Anterior cingulate cortex (tissue), 58 donors: ENCODE measurements at places on chromosomes 7 and 10.

GRCh38 chr7:4202154-4202736, 479.9 kb upstream of the FOXK1 start:
- DNase-seq, result no peak

GRCh38 chr10:116272440-116273283, at the start of gene GFRA1:
Gene GFRA1, minus strand, starts transcription at chr10:116273206. Its CDS starts 1,177 bp downstream, at chr10:116272029.
- no peak for DNase-seq

GRCh38 chr7:22477876-22478450, 22.0 kb downstream of the STEAP1B start:
- no peak for DNase-seq

GRCh38 chr7:479948-480499, 39.6 kb downstream of the PDGFA start:
- DNase-seq, result no peak

GRCh38 chr10:71494476-71494875, 97.8 kb downstream of the CDH23 start:
- no peak for DNase-seq

DNA sequence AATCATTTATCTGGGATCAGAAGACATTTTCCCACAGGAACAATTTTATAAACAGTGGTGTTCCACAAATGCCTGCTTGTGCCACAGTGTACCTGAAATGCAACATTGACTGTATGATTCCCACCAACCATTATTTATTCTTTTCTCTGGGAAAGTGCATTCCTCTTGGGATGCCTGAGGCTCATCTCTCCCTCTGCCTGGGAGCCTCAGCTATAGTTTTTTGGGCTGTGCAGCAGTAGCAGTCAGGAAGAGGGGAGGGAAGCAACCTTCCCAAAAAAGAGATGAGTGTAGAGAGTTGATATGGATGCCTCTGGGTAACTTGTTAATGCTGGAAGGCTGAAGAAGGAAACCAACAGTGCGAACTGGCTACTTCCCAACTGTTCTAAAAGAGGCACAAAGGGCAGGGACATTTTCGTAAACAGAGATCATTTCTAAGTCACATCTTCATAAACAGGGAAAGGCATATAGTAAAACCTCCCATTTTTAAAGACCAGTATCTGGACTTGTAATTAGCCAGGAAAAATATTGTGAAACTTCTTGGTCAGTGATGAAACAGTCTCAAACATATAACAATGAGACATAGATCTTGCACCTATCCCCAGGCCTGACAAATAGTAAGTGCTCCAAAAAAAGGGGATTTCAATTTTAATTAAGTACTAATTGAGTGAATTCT, 1.4 kb upstream of the CALD1 start:
- DNase-seq, result no peak

- no peak for DNase-seq
These were observed 38.4 kb upstream of the PDE1C start for GRCh38 chr7:32108651-32109050.

- no peak for DNase-seq
These were observed 61.8 kb upstream of the EEPD1 start for GRCh38 chr7:36090976-36091873.

GRCh38 chr10:30169342-30169741, 110.0 kb upstream of the JCAD start:
- no peak for DNase-seq

GRCh38 chr10:636016-636730, 53.3 kb downstream of the DIP2C start:
- no peak for DNase-seq

- DNase-seq, result no peak
These were observed 33.3 kb downstream of the CDK14 start for GRCh38 chr7:90629297-90629918.

GRCh38 chr10:78746155-78746763, 322.5 kb upstream of the ZMIZ1 start:
- DNase-seq, result no peak

GRCh38 chr10:35600193-35600592, 4.9 kb upstream of the GJD4 start:
- no peak for DNase-seq

- no peak for DNase-seq
These were observed 154.0 kb upstream of the LSM8 start for GRCh38 chr7:118029826-118030422.

DNA sequence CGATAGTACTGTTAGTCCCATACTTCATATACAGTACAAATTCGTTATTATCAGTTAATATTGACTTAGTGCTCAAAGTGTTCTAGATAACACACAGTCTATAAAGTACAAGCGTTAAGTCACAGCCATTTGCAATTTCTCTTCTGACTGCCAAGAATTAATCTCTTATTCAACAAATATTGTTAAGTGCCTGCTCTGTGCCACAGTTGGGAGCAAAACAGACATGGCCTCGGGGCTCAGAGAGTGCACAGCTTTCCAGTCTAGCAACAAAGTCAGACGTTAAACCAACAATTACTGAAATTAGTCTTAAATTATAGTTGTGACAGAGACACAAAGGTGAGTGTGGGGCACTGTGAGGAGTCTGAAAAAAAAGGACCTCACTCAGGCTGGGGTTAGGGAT, 113.0 kb upstream of the DPP6 start:
- DNase-seq, result no peak

DNA sequence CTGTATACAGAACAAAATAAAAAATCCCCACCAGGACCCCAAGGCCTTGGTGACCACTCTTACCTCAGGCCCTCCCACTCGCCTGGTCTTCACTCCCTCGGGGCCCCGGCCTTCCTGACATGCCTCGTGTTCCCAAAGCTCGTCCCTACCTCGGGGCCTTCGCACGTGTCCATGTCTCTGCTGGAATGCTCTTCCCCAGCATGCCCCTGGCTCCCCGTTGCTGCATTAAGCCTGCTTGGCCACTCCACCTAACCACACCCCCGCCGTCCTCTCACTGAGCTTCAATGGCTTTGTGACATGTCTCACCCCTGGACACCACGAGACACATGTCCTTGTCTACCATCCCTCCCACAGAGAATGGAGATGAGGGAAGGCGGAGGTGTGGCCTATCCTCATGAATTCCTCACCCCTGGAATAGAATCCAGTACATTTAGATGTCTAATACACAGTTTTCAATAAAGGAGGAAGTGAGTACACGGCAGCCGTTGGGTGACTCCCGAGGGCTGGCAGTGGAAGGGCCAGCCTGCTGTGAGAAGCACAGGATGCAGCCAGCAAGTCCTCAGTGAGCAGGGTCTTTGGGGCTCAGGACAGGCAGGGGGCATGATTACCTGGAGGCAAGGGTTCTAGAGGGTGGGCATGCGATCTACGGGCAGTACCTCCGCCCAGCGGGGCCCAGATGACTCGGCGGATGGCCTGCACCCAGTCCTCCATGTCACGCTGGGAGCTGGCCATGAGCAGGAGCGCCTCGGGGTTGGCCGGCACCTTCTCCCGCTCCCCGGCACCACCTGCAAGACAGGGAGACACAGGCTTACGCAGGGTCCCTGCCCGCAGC, 125.7 kb downstream of the ARHGAP22 start:
- DNase-seq, result no peak

DNA sequence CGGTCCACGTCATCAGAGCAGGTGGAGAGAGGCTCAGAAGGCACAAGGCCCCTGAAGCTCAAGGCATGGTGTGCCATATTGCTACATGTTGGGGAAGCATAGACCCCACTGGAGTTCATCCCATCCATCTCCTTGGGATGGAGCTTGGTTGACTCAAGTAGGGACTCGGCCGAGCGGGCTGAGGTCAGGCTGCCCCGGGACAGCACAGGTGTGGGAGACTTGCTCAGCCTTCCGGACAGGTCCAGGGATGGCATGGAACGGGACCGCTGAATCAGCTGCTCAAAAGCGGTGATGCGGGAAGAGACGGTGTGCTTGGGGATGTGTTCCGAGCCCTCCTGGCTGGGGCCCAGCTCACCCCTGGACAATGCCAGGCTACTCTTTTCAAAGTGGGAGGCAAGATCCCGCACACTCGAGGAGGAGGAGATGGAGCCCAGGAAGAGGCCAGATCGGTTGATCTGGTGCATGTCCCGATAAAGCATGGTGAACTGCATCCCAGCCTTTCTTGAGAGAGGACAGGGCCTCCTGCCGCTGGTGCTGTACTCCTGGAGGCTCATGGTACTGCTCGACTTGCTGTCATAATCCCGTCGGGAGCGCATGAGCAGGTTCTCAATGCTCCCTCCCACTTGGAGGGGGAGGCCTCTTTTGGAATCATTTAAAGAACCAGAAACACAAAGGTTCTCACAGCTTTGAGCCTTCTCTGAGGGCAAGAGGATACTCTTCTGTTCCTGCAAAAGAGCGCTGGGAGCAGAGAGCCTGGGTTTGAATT, 65.6 kb upstream of the PDLIM1 start:
- no peak for DNase-seq

DNA sequence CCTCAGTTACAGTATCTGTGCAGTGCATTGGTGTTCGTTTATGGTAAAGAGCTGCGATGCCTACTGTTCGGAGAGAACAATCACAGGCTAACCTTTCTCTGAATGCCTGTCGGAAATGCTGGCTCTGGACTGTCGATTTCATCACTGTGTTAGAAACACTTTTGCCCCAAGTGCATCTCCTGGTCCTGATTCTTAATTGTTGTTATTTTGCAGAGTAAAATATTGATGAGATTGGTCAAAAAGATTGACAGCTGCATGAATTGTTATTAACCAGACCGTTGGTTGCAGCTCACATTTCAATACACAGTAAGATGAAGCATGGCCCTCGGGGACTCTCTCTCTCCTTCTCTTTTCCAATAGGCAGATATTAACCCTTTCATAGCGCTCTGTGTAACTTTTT, 557.4 kb upstream of the ADARB2 start:
- DNase-seq, result no peak

DNA sequence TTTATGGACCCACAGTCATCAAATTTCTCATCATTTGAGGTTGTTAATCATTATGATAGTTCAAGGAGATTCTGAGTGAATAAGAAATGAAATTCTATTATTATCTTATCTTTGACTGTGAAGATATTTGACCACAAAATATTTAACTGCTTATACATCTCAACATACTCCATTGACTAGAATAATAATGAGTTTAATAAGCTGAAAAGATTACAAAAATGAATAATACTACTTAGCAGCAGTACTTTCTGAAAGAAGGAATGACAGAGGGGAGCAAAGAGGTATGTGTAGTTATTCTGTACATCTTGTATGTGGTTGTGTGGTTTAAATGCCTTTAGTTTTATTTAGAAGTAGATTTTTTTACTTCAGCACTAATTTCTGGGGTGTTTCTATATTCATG, 214.2 kb downstream of the PRKG1 start:
- DNase-seq, result no peak

- no peak for DNase-seq
These were observed 243.3 kb upstream of the CDC14C start for GRCh38 chr7:48681006-48681405.

- DNase-seq, result no peak
These were observed 11.1 kb downstream of the C7orf57 start for GRCh38 chr7:48046458-48046857.

- no peak for DNase-seq
These were observed 54.7 kb downstream of the CHRM2 start for GRCh38 chr7:136923111-136923667.

DNA sequence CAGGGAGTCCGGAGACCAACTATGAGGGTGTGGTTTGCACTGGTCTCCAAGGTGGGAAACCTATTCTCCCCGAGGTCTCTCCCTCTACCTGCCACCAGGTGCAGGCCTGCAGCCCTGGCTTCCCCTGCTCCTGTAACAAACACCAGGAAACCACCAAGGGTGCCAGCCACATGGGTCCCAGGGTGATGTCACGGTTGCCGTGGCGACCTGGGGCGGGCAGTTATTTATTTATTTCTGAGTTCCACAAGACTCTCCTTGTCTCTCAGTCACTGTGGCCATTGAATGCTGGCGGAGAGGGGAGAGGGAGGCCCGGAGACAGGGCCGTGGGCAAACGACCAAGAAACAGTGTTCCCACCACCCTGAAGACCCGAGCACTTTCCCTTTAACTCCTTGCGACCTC, 27.0 kb downstream of the MMD2 start:
- peak; percentile 76 for DNase-seq

DNA sequence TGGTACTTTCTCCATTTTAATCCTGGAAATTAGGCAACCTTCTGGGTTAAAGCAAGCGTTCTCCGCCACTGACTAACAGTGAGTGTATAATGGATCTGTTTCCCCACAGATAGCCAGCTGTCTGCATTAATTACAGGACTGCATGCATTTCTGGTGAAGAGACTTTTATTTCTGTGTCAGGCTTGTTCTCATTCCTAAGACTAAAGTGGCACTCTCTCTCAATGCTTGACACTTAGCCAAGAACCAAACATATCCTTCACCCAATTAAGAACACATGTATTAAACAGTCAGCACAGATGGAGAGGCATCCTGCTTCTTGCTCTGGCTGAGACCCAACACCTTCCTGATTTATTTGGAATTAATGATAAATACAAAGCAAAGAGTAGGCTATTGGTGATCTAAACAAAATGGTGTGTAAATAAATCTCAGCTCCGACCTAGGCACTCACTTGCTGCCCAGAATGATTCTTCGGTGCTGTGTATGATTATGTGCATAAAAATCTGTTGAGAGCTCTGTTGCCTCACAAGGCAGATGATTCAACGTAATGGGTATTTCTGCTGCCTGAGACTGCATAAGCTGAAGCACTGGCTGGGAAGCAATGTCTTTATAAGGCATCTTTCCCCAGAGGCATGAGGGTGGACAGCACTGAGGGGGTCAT, 16.8 kb downstream of the CALU start:
- DNase-seq, result peak; percentile 9

GRCh38 chr10:6817770-6818169, 237.7 kb upstream of the PRKCQ start:
- no peak for DNase-seq

GRCh38 chr10:13823709-13824405, 237.1 kb downstream of the PRPF18 start:
- DNase-seq, result no peak

- DNase-seq, result no peak
These were observed 165.1 kb downstream of the GLRX3 start for GRCh38 chr10:130301021-130301892.

- DNase-seq, result no peak
These were observed 100.9 kb downstream of the PHTF2 start for GRCh38 chr7:77899516-77899915.

- DNase-seq, result no peak
These were observed 45.2 kb downstream of the PCLO start for GRCh38 chr7:83117466-83117865.

DNA sequence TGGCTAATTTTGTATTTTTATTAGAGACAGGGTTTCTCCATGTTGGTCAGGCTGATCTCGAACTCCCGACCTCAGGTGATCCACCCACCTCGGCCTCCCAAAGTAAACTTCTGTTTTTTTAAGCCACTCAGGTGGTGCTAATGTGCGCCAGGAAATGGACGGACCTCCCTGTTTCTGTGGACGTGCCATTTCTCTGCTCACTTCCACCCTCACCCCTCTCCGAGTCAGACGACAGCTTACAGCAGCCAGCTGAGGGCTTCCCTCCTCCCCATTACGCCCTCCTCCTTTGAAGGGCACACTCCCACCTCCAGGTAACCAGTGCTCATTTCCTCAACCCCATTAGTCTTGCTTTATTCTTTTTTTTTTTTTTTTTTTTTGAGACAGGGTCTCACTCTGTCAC, 41.7 kb upstream of the EZH2 start:
- no peak for DNase-seq

- no peak for DNase-seq
These were observed 230.5 kb upstream of the TMEM229A start for GRCh38 chr7:124263232-124263827.
